SHP77 treated with DMSO at 0.1 percent for 48 hours (cell line): ENCODE measurements at places on chromosomes 13 and 19.

GRCh38 chr13:79406597-79406908, 498 bp upstream of the RBM26 start:
- DNase-seq: no peak

GRCh38 chr19:51367255-51367564, 1.0 kb upstream of the ETFB start:
- DNase-seq: no peak

DNA sequence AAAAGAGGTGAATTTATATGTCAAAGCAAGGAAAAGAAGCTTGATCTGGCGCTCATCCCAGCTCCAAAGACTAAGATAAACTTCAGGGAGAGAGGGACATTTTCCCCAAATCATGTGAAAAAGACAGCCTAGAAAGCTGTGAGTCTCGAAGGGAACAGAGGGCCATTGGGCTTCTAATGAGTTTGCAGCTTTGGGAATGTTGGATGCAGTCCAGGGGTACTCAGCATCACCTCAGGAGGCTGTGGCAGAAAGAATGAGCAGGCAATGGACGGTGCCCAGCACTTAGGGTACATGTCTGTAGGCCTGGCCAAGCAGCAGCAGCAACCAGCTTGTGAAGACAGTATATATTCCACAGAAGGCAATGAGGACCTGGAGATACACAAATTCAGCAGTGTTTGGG, 25.7 kb upstream of the WASF3 start:
- no peak for DNase-seq

GRCh38 chr19:53795019-53795418, 29.1 kb downstream of the NLRP12 start:
- DNase-seq: no peak

DNA sequence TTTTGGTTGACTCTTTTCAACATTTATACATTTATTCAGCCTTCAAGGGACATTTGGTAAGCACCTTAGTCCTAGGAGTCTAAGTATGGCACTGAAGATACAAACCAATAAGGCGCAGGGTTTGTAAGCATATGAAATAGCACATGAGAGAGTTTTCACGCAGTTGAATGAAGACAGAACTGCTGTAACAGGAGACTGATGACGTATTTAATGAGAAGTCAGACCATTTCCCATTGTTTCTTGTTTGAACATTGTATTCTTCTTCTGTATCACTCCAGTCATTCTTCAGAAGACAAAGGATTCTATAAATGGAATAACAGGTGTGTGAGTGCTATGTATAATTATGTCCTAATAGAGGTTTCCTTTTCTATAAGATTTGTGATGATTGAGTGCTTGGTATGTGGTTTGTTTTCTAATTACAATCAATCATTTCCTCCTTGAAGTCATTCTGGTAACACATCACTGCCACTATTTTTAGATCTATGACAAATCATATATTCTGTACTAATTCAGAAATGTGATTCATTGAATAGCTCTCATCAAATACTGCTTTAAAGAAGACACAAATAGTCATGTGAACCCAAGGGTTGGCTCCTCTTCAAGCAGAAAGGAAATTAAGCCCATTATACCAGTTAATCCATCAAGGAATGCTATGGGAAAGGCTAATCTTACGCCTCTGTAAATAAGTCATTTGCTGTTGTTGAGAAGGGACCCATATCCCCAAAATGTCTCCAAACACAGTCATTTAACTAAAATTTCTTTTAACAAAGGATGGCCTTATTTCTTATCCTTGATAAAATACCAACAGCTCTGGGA, 222.8 kb upstream of the NBEA start:
- peak; percentile 93 for DNase-seq

DNA sequence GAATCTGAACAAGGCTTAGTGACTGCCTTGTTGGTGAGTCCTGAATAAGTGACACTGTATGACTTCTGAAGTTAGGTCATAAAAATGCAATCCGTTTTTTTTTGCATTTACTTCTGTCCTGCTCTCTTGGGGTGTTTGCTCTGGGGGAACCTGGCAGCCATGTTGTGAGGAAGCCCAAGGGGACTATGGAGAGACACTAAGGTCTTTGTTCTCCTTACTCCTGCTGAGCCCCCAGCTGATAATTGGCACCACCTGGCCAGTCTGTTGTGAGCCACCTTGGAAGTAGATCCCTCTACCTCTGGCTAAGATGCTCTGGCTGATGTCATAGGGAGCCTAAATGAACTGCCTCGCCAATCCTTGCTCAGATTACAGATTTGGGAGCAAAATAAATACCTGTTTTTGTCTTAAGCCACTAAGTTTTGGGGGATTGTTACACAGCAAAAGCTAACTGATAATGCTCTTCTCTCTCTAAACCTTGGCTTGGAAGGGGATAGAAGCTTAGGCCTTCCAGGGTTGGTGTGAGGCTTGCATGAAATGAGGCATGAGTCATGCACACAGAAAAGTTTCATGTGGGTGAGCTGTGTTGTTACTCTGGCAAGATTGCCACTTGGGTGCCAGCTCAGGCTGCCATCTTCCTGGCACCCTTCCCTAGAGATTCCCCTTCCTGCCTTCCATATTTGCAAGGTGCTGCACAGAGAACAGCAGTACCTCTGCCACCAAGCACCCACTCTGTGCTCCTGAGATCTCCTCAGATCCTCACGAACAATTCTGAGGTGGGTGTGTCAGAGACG, 10.1 kb downstream of the TUBB4A start:
- DNase-seq: no peak

- DNase-seq: no peak
Measured at GRCh38 chr13:73820688-73821087, 313.5 kb downstream of the KLF12 start.

- DNase-seq: no peak
Measured at GRCh38 chr13:56457535-56458190, 683.1 kb upstream of the PRR20A start.

DNA sequence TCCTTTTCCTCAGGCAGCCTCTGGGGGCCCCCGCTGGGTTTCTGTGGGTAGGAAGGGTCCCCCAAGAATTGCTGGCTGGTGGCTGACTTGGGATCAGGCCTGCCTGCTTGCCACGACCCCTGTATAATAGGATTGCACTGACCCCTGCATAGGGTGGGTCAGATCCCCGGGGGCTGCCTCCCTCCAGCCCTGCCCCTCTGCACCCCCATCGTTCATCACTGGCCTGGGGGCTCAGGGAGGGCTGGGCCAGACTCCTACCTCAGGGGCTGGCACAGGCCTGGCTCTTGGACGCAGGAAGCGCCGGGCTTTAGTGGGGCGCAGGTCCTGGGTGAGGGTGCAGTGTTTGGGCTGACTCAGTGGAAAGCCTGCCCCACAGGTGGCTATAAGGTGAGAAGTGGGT, 10.6 kb downstream of the NDUFB7 start:
- no peak for DNase-seq

GRCh38 chr19:16015805-16016173, 60.5 kb upstream of the TPM4 start:
- DNase-seq: no peak

- no peak for DNase-seq
Measured at GRCh38 chr13:33645591-33646554, 172.1 kb upstream of the RFC3 start.

GRCh38 chr19:32822916-32823746, 46.4 kb downstream of the SLC7A9 start:
- no peak for DNase-seq

DNA sequence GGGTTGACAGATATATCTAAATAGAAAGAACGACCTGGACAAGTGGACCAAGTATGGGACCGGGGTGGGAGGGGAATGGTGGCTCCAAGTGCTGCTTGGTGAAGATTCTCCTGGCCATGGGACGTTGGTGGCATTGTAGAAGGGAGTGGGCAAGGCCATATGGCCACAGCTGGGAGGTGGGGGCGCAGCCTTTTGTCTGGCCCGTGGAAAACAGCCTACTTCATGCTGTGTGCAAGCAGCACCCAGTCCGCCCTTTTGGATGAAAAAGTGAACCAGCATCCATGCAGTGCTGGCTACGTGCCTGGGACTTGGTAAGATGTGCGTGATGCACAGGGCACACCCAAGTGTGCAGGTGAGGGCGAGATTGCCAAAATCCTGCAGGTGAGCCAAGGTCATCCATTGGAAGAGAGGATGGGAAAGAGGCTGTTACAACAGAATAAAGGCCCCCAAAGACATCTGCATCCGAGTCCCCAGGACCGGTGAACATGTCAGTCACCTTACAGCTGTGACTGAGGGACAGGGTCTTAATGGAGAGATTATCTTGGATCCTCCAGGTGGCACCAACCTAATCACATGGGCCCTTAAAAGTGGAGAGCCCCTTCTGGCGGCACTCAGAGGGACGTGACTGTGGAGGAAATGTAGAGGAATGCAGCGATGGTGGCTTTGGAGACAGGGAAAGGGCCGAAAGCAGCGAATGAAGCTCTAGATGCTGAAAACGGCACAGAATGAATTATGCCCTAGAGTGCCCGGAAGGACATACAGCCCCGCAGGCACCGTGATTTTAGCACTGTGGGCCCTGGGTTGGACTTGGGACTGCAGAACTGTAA, 40.8 kb downstream of the TEX29 start:
- DNase-seq: no peak

GRCh38 chr13:24261566-24261965, 47.8 kb upstream of the C1QTNF9 start:
- no peak for DNase-seq

GRCh38 chr13:99301913-99302636, 5.1 kb downstream of the GPR183 start:
- no peak for DNase-seq

DNA sequence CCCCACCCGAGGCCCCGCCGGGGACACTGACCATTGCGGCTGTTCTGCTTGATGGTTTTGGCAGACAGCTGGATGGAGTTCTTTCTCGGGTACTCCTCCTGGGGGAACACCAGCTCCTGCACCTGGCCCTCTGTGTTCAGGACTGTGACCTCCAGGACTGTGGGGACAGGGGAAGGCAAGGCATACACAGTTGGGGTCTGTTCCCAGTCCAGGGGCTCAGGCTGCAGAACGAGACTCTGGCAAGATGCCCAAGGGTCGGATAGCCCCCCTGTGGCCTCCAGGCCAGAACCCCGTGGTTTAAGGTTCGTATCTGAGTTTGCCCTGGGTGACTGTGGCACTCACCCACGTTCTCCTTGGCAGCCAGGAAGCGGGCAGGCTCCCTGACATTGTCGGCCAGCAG, 22.7 kb upstream of the ASF1B start:
- DNase-seq: no peak

- no peak for DNase-seq
Measured at GRCh38 chr13:51727634-51728274, 76.2 kb downstream of the DHRS12 start.

DNA sequence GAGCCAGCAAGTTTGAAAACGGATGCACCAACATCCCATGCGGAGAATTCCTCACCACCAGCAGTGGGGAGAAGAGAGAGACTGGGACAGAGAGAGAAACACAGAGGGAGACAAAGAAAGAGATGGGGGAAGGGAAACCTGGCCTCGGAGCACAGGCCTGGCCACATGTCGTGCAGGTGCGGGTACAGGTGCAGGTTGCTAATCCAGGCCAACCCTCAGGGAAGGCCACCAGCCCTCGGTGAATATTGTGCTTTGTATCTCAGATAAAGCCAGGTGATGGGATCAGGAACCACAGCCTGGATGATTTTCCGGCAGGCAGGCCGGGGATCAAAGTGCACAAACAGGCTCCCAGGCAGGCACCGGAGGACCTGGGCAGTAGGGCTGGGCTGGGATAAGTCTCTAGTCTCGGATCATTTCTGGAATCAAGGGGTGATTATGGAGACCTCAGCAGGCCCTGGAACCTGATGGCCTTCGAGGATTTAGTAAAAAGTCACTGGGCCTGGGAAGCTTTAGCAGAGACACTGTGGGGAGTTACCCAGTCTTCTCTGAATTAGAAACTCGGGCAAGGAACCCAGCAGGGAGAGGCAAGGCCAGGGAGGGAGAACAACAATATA, 3.7 kb downstream of the GAS6 start:
- DNase-seq: no peak

DNA sequence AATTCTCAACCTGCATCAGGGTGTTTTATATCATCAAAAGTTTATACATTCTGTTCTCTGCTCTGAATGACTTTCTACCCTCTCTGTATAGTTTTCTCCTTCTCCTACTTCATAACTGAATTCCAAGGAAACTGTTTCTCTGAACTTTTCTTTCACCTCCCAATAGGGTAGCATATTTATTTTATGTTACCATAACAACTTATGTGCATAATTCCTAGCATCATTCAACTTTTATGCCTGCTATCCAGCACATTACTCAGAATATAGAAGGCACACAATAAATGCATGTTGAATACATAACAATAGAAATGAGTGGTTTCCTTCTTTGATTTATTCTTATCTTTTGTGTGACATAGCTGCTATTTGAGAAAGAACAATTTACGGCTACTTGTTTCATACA, 2385.0 kb downstream of the PCDH9 start:
- no peak for DNase-seq

DNA sequence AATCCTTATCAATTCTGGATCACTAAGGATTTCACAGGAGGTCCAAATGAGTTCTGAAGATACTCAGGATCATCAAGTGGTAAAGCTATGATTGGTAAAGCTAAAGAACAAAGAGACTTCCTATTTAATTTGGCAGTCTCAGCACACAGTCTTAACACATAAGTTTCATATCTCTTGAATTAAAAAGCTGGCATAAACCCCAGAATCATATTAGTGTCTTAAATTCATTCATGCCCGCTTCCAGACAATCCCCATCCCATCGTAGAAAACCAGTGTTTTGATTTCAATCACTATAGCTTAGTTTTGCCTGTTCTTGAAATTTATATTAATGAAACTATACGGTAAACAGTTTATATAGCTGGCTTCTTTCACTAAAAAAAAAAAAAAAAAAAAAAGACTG, 278.7 kb downstream of the DIAPH3 start:
- DNase-seq: no peak

DNA sequence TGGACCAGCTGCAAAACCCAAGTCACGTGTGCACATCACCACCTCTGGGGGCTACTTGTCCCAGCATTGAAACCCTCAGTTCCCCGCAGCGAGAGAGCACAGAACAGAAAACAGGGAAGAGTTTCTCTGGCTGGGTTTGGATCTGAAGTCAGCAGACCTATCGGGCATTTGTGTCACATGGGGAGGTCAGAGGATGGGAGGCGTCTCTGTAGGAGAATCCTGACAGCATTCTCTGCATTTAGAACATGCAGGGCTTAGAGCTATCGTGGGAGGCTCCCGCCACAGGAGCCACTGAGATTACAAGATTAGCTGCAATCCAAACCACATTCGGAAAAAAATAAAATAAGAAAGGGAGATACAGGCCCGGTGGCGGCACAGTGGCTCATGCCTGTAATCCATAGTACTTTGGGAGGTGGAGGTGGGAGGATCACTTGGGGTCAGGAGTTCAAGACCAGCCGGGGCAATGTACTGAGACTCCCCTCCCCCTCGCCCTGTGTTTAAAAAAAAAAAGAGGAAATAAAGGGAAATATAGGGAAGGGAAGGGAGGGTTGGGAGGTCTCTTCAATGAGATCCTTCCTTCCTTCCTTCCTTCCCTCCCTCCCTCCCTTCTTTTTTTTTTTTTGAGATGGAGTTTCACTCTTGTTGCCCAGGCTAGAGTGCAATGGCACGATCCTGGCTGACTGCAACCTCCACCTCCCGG, 2.9 kb upstream of the TLE6 start:
- no peak for DNase-seq

DNA sequence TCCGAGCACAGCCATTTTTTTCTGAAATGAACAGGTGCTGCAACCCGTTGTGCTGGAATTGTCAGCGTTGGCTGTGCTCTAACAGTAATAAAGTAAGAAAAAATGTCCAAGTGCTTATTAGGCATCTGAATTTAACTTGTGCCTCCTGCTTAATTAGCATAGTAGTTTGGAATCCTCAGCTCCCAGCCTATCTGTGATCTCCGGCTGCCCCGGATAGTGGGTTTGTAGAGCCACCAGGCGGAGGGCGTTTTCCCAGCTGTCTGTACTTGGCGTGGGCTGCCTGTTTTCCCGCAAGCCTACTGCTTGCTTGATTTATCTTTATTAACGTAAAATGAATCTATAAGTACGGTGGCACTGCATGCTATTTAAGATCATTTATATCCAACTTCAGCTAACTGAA, 137.9 kb downstream of the MTUS2 start:
- DNase-seq: no peak
